Left hindlimb (tissue), 1 donor: ENCODE measurements at places on chromosomes 3 and 15.

DNA sequence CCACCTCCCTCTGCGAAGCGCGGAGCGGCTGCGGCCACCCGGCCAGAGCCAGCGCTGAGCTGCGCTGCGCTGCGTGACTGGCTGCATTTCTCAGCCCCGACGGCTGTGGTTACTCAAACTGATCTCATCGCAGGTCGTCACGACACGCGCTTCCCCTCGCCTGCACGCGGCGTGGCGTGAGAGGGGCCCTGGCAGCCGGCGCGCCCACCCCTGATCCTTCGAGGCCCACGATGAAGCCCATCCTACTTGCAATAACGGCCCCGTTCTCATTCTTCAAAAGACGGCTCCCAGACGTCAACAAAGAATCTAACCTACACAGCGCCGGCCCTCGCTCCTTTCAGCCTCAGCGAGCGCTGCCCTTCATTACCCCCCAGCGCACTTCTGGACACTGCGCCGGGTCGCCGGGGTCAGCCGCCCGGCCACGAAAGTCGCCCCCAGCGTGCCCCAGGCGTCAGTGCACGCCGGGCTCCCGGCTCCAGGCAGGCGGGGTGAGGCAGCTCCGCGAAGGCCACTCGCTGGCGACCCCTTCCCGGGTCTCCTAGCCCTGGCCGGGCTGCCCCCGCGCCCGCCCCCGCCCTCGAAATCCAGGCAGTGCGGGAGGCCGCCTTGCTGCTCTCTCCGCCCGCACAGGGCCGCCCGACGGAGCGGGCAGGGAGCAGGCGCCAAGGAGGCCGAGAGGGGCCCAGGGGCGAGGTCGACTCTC lies 9.9 kb upstream of the LEKR1 start:
- DNase-seq, result peak; percentile 38

DNA sequence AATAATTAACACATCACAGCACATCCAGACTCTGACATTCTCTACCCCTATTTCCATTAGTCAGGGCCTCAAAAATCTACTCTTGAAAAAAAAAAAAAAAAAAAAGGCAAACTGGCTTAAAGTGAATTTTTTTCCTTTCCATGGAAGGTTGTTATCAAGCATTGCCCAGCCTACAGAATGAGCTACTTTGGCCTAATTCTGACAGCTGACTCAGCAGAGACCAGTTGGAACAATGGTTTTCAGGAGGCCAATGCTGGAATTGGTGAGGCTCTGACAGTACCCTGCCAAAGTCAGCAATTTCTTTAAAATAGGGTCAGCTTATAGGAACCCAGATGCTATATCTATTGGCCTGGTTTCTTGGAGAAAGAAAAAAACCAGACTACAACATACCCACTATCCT lies 454.7 kb downstream of the MAGI1 start:
- DNase-seq, result no peak

DNA sequence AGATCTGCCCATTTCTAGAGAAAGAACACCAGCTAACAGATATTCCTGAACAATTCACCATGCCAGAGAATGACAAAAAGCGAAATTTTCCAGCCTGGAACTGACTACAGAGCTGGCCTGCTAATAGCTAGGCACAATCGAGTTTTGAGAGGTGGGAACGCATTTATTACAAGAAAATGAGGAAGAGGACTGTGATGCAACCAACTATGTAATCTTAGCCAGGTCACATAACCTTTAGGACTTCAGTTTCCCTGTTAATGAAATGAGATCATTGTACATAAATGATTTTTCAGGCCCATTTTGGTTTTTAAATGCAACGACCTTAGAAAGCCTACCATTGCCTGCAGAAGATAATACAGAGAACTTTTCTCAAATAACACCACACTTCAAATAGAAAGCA lies 72.1 kb upstream of the SETMAR start:
- DNase-seq, result no peak

DNA sequence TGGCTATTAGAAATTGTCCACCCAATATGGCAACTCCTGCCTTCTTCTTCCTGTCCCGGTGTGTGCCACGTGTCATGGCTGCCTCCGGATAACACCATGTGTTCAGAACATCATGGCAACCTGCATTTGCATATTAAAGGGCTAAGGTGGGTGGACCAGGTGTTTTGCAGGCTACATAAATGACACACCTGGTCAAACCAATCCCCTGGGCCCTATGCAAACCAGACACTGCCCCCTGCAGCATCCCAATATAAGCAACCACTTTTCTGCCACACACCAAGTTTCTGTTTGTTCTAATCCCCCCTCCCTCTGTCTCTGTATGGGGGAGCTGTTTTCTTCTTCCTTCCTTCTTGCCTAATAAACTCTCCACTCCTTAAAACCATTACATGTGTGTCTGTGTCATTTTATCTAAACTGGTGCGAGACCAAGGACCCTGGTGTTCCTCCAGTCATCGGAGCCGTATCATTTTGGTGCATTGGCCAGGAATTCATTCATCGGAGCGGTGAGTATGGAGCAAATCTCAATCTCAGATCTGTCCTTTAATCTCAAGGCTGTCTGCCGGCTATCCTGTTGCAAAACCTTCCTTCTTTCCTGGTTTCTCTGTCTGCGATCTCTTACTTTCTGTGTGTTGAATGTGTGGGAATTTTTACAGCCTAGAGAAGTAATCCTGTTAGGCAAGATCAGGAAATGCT lies 44.5 kb downstream of the NCEH1 start:
- no peak for DNase-seq

GRCh38 chr3:133894353-133895207 lies 1.1 kb downstream of the RAB6B start:
- DNase-seq, result no peak

- DNase-seq, result no peak
Observed at GRCh38 chr15:58311556-58311955, 120.2 kb upstream of the LIPC start.

DNA sequence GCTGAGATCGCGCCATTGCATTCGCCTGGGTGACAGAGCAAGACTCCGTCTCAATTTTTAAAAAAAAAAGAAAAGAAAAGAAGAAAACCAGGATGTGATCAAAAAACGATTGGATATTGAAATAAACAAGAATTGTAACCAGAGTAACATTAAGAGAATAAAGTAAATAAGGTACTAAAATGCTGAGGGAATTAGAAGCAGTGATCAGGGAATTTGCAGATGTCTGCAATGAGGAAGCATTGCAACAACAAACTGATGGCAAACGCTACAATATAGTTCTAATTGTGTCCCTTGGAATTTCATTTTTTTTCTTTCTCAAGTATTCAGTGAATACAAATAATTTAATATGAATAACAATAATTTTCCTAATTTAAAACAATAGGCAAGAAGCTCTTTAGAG lies 1077.5 kb downstream of the TBL1XR1 start:
- DNase-seq, result no peak
